Fibroblast of skin of scalp (primary cell): ENCODE measurements at places on chromosomes 12 and 14.

- DNase-seq = no peak
Measured at GRCh38 chr14:92472860-92473259, 40.7 kb upstream of the RIN3 start.

DNA sequence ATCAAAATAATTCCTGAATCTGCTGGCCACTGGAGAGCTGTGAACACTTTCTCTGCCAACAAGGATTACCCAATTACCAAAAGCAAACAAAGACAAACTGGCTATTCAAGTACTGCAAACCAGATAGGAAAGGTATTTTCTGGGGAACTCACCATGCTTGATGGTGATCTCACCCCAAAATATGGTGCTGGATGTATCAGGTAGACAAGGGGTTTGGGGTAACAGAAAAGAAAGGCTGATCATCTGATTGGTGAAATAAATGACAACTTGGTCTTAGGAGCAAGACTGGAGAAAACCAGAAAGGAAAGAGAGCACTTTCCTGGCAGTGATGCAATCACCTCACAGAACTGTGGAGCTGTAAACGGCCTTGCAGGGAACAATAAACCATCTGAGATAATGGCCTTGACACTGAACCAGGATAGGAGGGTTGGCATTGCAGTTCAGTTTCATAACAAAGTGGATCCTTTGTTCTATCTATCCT, 31.0 kb upstream of the NPFF start:
- no peak for DNase-seq

DNA sequence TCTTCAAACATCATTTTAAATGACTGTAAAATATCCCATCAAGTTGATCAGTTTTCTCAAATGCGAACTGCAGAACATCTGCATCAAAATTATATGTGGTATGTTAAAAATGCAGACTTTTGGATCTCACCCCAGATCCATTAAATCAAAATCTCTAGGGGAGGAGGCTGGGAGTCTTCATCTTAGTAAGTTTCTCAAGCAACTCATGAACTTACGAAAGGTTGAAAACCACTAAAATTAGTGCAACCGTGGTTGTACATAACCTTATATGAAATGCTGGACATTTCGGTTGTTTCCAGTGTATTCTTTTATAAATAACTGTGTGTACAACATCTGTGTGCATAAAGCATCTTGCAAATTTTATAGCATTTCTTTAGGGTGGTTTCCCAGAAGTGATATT, 39.2 kb downstream of the ZFP36L1 start:
- DNase-seq = peak; percentile 69

DNA sequence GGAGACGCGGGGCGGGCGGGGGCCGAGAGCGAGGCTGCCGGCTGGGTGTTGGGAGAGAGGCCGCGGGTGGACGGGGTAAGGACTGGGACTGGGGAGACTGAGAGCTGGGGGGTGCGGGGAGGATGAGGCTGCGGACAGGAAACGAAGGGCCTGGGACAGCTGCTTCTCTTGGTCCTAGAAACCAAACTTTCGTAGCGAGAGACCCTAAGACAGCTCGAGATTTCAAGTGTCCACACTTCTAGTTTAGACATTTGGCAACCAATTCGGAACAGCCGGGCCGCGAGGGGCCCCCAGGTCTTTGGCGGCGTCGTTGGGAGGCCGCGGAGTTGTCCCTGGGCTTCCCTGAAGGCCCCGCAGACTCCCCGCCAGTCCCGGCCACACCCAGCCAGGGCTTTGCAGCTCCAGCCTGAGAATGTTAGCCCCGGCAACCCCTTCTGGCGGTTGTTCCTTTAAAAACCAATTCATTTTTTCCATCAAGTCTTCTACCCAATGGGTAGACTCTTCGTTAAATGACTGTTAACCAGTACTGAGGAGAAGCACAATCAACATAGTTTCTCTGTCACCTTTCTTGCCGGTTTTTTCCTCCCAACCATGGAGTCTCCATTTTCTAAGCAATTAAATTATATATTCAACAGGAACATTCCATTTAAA, 11.5 kb downstream of the NKX2-1 start:
- DNase-seq = no peak

- no peak for DNase-seq
Measured at GRCh38 chr12:44307506-44308168, 471.8 kb downstream of the TMEM117 start.

- DNase-seq = no peak
Measured at GRCh38 chr12:15155271-15155670, 65.9 kb downstream of the RERG start.

- DNase-seq = no peak
Measured at GRCh38 chr12:52142431-52142830, 49.4 kb downstream of the KRT80 start.

- DNase-seq = peak; percentile 90
Measured at GRCh38 chr14:89899917-89900663, 54.4 kb downstream of the EFCAB11 start.

GRCh38 chr14:61925043-61925442, 162.8 kb downstream of the SNAPC1 start:
- peak; percentile 46 for DNase-seq

- DNase-seq = no peak
Measured at GRCh38 chr14:96198430-96199130, 6.1 kb upstream of the BDKRB2 start.

GRCh38 chr12:31300341-31300740, 25.6 kb downstream of the SINHCAF start:
- no peak for DNase-seq

- DNase-seq = peak; percentile 51
Measured at GRCh38 chr12:15208140-15208539, 13.1 kb downstream of the RERG start.

GRCh38 chr12:3145033-3145432, 67.9 kb downstream of the TSPAN9 start:
- no peak for DNase-seq

DNA sequence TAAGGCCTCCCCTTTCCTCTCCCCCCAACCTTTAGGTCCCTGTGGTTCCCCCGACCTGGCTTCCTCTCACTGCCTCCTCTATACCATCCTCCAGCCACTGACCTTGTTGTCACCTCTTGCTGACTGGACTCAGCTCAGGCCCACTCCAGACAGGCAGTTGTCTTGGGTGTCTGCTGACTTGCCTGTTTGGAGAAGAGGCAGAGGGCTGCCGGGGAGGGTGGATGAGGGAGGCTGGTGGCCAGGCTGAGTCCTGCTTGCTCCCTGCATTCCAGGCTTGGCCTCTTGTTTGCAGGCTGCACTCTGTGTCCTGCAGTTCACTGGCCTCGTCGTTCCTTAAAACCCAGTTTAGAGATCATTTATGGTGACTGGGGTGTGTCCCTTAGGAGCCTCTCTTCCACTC, 31.0 kb upstream of the RD3L start:
- no peak for DNase-seq

GRCh38 chr12:30485230-30485890, 210.3 kb downstream of the IPO8 start:
- DNase-seq = no peak

DNA sequence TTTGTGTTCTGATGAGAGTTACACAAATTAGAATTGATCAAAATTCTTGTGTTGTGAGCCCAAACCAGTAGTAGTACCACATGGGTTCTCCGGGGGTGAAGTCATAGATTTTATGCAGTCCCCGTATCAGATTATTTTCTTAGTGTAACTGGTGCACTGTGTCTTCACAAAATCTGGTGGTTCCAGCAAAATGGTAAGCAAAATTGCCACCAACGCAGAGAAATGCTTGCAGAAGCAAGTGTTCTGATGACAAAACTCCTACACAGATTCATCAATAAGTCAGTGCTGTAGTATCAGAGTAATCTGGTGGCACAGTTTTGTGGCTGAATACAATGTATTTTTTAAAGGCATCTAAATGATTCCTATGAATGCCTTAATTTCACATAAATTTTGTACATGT, 1.3 kb upstream of the CACNA2D4 start:
- DNase-seq = no peak

GRCh38 chr14:27236601-27237000, 638.8 kb upstream of the NOVA1 start:
- DNase-seq = no peak

DNA sequence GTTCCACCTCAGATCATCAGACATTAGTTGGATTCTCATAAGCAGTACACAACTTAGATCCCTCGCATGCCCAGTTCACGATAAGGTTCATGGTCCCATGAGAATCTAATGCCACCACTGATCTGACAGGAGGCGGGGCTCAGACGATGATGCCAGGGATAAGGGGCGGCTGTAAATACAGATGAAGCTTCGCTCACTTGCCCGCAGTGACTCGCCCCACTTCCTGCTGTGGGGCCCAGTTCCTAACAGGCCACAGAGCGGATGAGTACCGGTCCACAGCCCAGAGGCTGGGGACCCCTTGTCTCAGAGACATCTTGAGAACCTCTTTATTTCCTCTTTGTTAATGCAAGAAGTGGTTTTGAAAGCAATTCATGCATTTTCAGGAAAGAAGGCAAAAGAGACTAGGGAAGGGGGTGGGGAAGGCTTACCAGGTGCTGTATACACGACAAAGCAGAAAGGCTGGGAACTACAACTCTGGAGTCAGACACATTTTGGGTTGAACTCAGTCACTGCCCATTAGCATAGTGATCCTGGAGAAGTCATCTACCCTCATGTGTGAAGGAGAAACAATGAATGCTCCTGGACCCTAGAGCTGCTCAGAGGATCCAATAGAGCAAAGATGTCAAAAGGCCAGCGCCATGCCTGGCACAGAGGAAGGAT, 68.7 kb downstream of the EID3 start:
- DNase-seq = no peak

DNA sequence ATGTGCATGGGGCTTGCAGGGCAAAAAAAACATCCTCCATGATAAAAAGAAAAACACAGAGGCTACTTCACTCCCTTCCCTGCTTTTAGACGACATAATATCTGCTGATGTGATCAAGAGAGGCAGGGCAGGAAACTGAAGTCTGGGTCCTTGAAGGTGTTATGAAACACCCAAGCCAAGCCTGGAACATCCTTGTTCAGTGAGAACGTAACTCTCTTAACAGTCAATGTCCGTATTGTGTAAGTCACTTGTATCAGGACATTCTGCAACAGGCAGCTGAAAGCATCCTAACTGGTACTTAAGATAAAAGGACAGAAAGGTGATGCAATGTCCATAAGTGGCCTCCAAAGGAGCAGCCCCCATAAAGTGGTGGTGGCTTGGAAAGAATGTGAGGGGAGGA, 20.0 kb downstream of the KCNK10 start:
- DNase-seq = no peak

- DNase-seq = no peak
Measured at GRCh38 chr12:28776220-28776619, 372.9 kb upstream of the FAR2 start.

DNA sequence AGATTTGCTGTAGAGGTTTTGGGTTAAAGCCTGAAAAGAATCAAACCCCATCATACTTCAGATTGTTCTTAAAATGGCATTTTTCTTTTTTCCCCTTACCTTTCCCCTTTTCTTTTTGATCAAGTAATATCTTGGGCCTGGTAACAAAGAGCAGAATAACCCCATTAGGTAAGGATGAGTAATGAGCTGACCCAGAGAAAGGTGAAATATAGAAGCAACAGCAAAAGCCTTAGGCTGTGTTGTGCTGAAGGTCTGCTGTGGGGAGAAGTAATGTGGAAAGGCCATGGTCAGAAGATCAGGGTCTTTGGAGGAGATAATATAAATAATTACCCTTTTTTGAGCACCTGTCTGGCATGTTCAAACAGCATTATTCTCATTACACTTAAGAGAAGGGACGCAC, 42.3 kb downstream of the MIA2 start:
- no peak for DNase-seq

- DNase-seq = peak; percentile 70
Measured at GRCh38 chr14:69043596-69044260, 64.6 kb upstream of the ACTN1 start.

GRCh38 chr12:10304161-10304574, 3.5 kb upstream of the KLRD1 start:
- DNase-seq = peak; percentile 21

- DNase-seq = no peak
Measured at GRCh38 chr12:24223926-24224325, 274.5 kb upstream of the SOX5 start.
